Hepatocyte (in vitro differentiated cells): ENCODE measurements at places on chromosomes 3 and 15. TPM values are rescaled to one million over a fixed set of nuclear protein-coding genes. Genes with fewer than 3 reads are reported as not detected.

GRCh38 chr3:101936419-101937356 is 87.4 kb downstream of the NFKBIZ start:
- DNase-seq: no peak

- DNase-seq: no peak
These were observed 189.3 kb upstream of the VEPH1 start for GRCh38 chr3:157692468-157692867.

GRCh38 chr3:101703169-101703568 is 16.7 kb upstream of the RPL24 start:
- DNase-seq: no peak

DNA sequence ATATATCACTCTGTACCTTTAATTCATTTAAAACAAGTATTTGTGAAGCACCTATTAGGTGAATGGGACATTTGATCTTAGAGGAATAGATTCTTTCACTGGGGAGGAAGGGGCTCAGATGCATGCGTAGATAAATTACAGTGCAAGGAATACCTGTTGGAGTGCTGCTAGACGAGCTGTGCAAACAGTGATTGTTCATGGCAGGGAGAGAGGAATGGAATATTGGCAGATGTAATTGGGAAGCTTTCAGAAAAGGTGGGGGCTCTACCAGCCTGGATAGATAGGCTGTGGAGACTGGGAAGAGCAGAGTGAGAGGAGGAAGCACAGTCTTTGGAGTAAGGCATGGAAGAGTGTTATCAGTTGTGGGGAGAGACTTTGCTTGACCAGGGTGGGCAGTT is 116.8 kb downstream of the AKAP13 start:
- DNase-seq: no peak

DNA sequence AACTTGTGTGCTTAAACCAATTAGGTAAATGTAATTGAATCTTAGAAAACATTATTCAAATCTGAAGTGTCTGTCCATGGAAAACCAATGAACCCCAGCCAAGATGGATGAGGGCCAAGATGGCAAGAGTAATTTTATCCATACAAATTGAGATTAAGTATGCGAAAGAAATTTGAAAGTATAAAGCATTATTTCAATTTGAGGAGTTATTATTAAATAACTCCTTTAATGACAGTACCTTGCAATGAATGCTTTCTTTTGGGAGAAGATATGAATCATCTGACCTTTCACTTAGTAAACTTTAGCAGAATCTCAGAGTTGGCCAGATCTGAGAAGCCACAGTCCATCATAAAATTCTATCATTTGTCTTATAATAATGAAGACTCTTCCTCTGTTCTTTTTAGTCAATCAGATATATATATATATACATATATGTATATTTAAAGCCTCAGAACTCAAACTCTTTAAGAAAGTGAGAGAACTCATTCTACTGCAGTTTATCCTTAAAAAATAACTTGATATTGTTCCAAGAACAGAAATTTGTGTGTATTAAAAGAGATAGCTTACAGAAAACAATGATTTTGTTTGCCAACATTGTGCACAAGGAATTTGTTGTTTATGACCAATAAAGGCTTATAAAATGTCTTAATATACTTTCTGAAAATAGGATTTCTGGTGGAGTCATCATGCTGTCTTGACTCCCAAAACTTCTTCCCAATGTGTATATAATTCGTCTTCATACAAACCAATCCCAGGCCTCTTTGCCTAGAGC is 434.8 kb upstream of the THBS1 start:
- DNase-seq: no peak

GRCh38 chr3:24067483-24067882 is 122.4 kb downstream of the NR1D2 start:
- DNase-seq: no peak

DNA sequence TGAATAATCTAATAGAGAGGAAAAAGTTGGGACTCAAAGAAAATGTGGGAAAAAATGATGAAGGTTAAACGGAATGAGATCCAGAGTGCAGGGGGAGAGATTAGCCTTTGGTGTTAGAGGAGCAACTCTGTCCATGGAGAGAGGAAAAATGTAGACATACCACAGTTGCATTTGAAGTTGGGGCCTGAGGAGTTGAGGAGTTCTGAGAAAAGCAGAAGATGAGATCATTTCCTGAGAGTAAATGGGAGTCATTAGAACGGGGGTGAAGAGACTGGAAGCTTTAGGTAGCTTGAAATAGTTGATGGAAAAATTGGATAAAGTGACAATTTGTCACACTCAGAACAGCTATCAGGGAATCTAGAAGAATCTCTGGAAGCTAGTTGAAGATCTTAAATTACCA is 7.3 kb downstream of the CCR5AS start:
- DNase-seq: no peak

The PGBD4 gene
- 0.54 and 0.56 TPM in 2 replicates for polyA plus RNA-seq

The LRRN1 gene
- polyA plus RNA-seq: 25.6 and 27.9 TPM in 2 replicates

The BCL2A1 gene
- 8.4 and 11.1 TPM in 2 replicates for polyA plus RNA-seq

The ACOX2 gene
- polyA plus RNA-seq: 30.6 and 31.3 TPM in 2 replicates

The KNL1 gene
- polyA plus RNA-seq: 2.9 and 3.0 TPM in 2 replicates
